ENCODE measurements at places on chromosomes 7 and 10.

- DNase-seq, result no peak
Measured at GRCh38 chr10:86282664-86283465, 83.7 kb downstream of the GRID1 start.

DNA sequence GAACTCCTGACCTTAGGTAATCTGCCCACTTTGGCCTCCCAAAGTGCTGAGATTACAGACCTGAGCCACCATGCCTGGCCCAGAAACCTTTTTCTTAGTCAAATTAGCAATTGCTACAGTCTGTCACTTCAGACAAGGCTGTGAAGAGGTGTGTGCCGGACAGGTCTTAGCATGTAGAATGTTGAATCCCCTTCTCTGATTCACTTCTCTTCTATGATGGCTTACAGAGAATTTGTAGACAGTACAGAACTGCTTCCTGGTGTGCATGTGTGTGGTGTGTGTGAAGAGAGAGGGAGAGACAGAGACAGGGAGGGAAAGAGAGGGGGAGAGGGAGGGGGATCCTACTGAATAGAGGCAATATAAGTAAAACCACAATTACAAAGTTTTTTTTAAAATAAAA lies 150.4 kb downstream of the PARD3 start:
- no peak for DNase-seq

- DNase-seq, result no peak
Measured at GRCh38 chr7:132154695-132155471, 421.4 kb downstream of the PLXNA4 start.

- no peak for DNase-seq
Measured at GRCh38 chr10:25522946-25523608, 348.3 kb downstream of the GPR158 start.

DNA sequence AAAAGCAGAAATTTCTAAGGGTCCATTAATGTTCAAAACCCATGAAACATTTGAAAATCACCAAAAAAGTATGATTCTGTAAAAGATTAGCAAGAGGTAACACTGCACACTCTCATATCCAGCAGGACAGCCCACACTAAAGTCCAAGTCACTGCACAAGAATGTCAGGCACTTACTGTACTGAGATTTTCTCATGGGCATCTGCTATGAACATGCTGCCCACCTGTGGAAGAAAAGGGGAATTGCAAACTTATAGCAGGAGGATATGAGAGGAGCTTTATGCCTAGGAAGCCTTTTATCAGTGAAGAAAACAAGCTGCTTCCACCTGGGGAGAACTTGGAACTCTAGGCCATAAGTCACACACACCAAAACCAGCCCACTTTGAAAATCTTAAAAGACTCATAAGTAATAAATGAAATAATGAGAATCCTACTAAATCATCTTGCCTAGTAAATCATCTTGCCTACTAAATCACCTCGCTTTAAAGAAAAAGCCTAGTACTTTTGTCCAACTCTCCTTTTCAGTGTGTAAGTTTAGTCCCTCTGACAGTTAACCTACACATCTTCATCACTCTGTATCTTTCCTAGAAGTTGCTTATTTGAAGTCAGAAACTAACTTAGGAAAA lies 46.1 kb downstream of the ARMH3 start:
- DNase-seq, result peak; percentile 22

DNA sequence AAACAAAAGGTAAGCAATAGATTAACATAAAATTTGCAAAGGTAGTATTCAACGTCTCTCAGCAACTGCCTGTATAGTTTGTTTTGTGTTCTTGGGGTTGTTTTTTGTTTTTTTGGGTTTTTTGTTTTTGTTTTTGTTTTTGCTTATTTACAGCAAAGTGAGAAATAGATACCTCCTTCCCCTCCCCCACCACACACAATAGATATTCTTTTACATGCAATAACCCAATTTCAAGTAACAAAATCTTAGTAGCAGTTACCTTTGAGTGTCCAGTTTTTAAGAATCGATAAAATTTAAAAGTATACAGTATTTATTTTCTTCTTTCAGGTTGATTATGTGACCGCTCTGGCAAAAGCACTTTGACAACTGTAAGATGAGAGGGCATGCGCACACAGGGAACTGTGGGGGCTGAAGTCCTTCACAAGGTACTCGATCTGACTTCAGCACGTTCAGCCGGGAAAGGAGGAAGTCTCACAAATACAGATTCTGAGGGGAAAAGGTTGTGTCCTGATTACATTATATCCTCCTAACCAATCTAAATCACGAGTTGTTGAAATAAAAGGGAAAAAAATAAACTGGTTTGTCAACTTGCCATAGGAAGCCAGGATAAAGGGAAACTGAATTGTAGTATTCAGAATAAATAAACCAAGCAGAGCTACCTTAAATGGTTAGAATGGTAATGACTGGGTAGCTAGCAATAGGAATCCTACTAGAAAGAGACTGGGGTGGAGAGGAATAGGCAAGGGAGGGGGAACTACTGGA lies 47.8 kb downstream of the CPEB3 start:
- peak; percentile 45 for DNase-seq

- peak; percentile 35 for DNase-seq
Measured at GRCh38 chr10:129849452-129849750, 114.7 kb downstream of the EBF3 start.

GRCh38 chr10:67837541-67838314 lies at the start of gene DNAJC12:
DNAJC12 (minus strand) TSS chr10:67838188; CDS start chr10:67838011, 177 bp downstream.
- no peak for DNase-seq

DNA sequence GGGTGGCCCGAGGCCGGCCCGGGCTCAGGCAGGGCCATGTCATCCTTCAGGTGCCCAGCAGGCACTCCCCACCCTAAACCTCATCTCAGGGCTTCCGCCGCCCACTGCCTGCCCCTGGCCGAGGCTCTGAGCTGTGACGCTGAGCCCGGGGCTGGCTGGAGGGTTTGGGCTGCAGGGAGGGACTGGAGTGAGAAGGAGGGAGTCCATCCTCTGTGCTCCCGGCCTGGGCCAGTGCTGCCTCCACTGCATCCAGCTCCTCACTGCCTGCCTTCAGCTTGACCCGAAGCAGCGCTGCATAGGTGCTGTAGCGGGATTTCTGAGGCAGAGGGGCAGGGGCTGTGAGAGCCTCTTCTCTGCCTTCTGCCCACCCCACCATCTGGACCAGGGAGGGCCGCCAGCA lies 7.6 kb downstream of the NFKB2 start:
- no peak for DNase-seq

GRCh38 chr10:28948046-28948445 lies 270.7 kb downstream of the BAMBI start:
- DNase-seq, result no peak

GRCh38 chr10:72310636-72311035 lies 36.9 kb downstream of the DDIT4 start:
- no peak for DNase-seq

DNA sequence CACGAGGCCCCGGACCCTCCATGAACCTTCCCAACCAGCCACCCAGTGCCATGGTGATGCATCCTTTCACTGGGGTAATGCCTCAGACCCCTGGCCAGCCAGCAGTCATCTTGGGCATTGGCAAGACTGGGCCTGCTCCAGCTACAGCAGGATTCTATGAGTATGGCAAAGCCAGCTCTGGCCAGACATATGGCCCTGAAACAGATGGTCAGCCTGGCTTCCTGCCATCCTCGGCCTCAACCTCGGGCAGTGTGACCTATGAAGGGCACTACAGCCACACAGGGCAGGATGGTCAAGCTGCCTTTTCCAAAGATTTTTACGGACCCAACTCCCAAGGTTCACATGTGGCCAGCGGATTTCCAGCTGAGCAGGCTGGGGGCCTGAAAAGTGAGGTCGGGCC lies 90.6 kb upstream of the PDCD4 start:
- DNase-seq, result no peak

DNA sequence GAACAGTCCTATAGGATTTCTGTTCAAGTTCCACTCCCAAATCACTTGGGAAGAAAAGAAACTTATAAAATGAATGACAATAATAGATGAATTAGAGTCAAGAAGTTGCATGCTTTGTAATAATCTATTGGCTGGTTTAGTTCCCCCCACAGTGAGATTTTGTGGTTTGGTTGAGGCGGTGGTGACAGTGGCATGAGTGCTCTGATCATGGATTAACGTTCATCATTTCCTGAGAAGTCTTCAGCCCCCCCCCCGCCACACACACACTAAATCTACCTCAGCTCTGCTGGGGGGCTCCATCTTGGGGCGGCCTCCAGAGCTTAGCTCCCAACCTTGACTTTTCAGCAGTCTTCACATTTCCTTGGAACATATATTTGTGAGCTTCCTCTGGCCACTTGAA lies 121.7 kb downstream of the ABCA13 start:
- no peak for DNase-seq

GRCh38 chr10:73601486-73601921 lies 10.4 kb upstream of the USP54 start:
- no peak for DNase-seq

DNA sequence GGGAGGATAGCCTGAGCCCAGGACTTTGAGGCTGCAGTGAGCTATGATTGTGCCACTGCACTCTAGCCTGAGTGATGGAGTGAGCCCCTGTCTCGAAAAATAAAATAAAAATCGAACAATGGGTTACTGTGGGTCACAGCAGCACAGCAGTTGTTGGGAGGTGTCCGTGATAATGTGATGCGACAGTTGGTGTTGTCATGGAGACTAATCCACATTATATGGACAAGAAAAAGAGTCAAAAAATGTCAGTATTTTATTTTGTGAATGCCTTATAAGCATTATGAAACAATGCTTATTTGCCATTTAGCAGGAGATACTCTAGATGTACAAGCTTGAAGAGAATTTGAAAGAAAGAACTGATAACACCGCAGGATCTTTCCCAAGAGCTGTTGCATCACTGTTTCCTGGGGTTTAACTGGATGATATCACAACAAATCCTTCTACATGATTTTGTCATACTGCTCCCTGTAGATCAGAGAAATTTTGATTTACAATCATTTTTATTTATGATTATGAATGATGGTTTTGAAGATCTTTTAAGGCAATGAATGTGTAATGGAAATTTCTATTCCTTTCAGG lies 195.4 kb downstream of the BAMBI start:
- DNase-seq, result no peak

- DNase-seq, result no peak
Measured at GRCh38 chr10:88442716-88443115, 140.4 kb downstream of the RNLS start.

DNA sequence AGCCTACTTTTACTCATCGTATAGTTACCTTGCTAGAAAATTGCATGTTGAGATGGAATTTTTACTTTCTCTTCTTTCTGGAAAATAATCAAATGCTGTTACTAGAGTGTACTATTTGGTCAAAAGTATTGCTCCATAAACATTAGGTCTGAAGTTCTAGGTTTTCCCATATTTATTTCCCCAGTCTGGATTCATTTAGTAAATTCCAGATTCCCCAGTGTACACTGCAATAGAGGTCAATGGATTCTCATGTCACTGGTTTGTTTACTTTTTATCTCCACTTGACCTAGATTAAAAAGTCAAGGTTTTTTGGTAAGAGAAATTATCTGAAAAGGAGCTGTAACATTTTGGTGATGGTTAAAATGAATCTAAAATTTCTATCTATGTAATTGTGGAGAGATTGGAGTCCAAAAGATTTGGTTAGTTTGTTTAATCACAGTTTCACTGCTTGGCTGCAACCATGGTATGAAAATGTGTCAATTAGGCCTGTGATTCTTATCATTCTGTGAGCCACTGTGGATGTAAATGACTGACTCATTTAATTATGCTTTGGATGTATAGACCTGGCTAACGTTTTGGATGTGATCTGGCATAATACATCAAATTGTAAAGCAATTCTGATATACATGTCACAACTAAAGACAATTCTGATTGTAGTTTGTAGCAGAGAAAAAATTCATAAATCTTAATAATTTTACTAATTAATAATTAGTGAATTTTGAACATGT lies 32.7 kb upstream of the STEAP4 start:
- DNase-seq, result no peak

DNA sequence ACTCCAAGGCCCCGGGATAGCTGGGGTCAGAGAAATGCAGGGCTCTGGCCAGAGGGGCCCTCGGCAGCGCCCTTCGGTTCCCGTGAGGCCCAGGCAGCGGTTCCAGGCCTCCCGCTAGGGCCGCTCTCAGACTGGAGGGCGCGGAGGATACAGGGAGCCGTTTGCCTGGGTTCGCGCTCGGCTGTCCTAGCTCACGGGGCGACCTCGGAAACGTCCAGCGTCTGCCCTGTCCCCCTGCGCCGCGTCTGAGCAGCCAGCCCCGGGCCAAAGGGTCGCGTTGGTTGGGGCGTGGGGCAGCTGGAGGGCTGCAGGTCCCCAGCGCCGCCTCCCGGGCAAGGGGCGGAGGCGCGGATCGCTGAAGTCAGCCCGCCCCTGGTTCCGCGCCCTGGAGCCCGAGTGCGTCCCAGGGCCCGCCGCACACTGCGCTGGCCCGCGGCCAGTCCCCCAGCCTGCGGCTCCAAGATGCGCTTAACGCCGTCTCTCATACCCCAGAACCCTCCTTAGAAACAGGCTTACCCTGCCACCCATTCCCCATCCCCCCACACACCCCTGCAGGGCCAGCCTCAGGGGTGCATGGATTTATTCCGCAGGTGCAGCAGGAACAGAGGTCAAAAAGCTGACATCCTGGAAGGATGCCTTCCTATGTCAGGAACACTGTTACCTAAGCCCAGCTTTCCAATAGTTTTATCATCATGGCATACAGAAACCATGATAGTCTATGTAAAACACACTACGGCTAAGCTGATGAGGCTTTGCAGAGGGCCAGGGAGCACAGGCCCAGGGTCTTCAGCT lies 22.1 kb upstream of the OPN4 start:
- DNase-seq, result no peak

DNA sequence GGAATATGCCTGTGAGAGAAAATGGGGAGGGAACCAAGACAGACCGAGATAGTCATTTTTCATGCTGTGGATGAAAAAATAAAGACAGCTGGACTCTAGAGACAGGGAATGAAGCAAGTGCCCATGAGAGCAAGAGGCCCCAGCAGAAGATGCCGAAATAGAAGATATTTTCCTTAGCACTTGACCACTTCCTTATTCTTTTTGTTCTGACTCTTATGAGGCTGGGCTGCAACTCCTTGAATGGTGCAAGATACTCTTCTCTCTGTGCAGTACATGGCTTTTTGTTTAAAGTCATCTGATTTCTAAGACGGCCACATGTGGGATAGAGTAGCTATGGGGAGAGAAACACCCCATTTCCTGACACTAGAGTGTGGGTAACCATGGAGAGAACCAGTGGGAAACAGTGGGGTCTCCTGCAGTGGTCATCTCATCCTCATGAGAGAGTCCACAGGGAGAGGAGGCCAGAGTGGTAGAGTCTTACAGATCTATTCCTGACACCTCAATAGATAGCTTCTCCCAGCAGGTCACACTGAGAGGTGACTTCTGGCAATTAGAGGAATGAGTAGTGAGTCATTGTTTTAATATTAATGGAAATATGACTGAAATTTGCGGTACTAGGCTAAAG lies 18.0 kb upstream of the VCL start:
- DNase-seq, result no peak

- no peak for DNase-seq
Measured at GRCh38 chr10:45561952-45562351, 110.6 kb downstream of the ZFAND4 start.

DNA sequence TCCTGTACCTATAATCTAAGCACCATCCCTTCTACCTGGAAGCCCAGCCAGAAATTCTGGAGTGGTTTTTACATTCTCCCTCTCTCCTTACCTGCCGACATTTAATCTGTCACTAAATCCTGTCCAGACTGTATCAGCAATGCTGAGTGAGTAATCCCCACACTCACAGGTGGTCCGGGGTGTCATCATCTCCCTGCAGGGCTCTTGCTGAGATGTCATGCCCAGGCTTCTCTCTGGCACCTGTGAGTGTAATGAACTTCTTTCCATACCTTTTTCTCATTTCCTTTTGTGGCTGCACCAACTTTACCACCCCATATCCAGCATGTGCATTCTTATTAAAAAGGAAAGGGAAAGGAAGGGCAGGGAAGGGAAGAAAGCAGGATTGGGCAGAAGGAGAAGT lies 355.2 kb downstream of the CCSER2 start:
- no peak for DNase-seq
